RPMI7951 (cell line): ENCODE measurements at places on chromosomes 1 and 21. TPM values are rescaled to one million over a fixed set of nuclear protein-coding genes. Genes with fewer than 3 reads are reported as not detected.

DNA sequence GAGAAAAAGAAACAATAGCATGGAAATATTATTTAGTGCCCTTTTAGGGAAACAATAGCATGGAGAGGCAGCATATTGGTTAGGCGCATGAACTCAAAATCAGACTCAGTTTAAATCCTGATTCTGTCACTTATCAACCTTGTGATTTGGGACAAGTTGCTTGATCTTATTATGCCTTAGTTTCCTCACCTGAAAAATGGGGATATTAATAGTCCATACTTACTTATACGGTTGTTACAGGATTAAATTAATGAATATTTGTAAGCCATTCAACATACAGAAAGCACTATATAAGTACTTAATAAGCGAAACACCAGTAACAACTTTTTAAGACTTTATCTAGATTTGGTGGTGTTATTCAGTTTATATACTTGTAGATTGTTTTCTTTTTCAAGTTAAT is 1.2 kb downstream of the TSEN15 start:
- DNase-seq, result no peak

KRTAP13-2 gene
- not detected in 2 replicates for total RNA-seq

DNA sequence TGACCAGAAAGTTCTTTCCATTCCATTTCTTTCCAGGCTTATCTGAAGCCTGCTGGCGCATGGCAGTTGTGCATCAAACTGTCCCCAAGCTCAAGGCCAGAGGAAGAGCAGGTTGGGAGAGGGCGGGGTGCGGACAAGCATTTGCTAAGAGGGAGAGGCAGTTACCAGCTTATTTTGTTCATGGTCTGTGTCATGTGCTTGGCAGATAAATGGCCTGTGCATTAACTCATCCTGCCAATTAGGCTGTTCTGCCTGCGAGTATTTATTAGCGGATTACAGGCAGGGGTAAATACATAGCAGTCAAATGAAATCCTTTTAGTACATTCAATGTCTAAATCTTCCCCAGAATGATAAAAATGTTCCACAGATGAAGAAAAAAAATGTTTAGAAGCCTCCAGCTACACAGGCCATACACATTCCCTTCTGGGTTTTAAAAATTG is 48.9 kb upstream of the B3GALNT2 start:
- DNase-seq, result no peak

- no peak for DNase-seq
Measured at GRCh38 chr1:53683986-53684740, 54.8 kb downstream of the GLIS1 start.

DNA sequence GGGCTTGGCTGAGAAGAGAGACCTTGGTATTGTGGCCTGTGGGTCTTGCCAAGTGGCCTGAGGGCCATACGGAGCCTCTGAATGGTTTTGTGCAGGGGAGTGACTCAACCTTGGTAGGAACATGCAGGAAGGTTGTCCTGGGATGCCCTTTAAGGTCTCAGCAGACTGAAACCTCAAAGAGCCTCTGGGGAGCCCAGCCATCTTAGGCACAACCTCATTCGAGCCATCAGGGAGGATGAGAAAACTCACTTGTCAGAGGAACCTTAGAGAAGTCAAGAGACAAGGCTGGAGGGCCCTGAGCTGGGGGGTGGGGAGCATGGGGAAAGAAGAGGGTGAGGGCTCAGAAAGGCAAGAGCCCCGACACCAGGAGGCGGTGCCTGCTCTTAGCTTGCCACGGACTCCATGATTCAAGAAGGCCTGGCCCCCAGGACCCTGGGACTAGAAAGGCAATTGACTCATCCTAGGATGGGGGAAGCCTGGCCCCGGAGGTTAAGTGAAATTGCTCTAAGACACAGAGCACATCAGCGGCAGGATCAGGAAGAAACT is 13.0 kb downstream of the IFI6 start:
- peak; percentile 99 for DNase-seq

- no peak for DNase-seq
Measured at GRCh38 chr1:193392686-193393085, 206.3 kb upstream of the B3GALT2 start.

PROX1 gene
- total RNA-seq, result 2.4 and 3.0 TPM in 2 replicates

NBPF4 gene
- 0.60 and 0.88 TPM in 2 replicates for total RNA-seq

FCER1G gene
- total RNA-seq, result 1.3 TPM in 1 of 2 replicates, not detected in the other

CNKSR1 gene
- under 0.01 and 0.12 TPM in 2 replicates for total RNA-seq

- peak; percentile 82 for DNase-seq
Measured at GRCh38 chr1:203590603-203591002, 36.0 kb upstream of the ATP2B4 start.

- no peak for DNase-seq
Measured at GRCh38 chr1:58844176-58844575, 60.3 kb upstream of the JUN start.

DNA sequence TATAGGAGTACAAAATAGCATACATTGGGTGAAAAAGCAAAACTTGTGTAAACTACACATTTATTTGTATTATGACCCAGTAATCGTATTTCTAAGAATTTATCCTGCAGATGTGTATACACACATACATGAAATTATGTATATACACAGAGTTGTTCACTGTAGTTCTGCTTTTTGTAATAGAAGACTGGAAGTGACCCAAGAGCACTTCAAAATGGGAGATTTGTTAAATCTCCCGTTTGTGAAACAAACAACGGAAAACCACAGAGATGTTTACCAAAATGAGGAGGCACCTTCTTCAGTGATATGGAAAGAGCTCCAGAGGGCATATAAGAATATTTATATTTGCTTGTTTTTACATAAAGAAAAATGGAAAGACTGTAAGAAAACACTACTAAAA is 18.0 kb upstream of the MNDA start:
- DNase-seq, result no peak

DNA sequence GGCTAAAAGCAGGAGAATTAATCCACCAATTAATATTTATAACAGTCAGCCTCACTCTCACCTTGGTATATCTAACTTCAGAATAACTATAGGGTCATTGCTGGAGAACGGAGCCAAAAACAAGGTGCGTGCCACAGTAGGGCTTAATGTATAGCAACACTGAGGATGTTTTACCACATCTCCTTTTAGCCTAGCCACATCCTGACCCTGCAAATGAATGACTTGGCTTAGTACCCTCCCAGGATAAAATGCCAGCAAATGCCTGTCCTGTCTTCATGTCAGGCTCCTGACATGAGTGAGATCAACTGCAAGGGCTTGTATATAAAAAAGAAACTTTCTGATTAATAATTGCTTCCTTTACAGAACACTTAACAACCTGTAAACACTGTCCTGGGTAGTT is 2.7 kb upstream of the CDC42BPA start:
- no peak for DNase-seq

DNA sequence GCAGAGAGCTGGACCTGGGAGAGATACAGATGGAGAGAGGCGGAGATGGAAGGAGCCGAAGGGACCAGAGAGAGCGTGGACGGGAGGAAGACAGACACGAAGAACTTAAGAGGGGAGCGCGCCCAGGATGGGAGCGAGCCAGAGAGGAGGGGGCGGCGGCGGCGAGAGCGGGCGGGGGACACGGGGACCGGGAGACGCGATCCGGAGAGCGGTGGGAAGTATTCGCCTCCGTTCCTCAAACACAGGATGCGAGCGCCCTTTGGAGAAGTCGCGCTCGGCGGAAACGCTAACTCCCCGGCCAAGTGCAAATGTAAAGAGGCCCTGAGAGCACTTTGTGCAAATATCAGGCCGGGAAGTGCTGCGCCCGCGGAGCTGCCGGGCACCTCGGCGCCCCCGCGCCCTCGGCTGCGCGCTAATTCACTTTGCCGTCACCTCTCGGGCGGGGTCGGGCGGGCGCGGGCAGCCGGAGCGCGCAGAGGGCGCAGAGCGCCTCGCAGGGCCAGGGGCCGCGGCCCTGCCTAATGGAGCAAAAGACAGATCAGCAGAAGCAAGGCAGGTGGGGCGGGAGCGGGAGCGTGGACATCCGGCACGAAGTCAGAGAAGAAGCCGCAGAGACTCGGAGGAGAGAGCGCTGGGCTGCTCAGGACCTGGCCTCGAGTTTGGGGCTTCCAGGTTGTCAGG is 281.2 kb downstream of the RRAGC start:
- no peak for DNase-seq
